CD4-positive, alpha-beta T cell treated with Interleukin-10 for 1 hour (primary cell): ENCODE measurements at places on chromosomes 1 and 21.

- no peak for DNase-seq
Observed at GRCh38 chr1:66336641-66336990, 197.3 kb upstream of the SGIP1 start.

DNA sequence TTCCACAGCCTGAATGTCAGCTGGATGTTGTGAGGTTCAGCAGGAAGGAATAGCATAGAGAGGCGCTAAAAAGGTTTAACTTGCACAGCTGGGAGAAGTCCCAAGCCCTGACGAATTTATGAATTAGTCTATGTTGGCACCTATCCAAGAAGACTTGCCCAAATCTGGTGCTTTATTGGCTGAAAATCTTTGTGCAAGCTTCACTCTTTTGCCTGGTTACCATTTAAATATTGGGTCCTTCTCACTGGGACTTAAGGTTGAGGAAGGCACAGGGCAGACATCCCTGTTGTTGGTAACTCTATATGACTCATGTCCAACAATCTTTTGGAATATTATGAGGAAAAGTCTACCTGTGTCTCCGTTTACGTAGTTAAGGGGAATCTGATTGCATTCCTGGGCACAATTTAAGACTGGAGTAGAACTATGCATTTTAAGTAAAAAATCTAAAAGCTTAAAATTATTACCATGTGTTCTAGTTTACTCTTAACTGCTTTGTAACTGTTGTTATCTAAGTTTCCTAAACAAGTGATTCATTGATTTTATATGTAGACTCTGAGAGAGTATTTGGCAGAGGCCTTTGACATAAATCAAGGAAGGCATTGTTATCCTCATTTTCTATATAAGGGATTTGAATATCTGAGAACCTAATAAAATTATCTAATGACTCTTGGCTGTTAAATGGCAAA lies 181.7 kb upstream of the DPYD start:
- no peak for DNase-seq

DNA sequence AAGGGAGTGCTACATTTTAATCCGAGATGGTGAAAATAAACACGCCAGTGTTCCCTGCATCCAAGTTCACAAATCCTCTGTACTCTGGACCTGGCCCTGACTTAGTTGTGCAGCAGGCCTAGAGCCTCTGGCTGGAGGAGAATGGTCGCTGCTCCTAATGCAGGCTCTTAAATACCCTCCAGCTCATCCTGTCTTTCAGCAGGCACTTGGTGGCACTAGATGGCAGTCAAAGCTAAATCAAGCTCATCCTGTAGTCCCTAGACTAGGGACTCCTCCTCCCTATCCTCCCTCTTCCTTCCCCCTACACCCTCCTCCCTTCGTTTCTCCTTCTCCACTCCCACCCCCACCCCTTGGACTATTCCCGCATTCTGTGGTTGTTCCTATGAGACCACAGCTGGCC lies 41.6 kb upstream of the MTR start:
- DNase-seq, result no peak

GRCh38 chr1:223724376-223724775 lies 12.0 kb downstream of the CAPN2 start:
- no peak for DNase-seq

DNA sequence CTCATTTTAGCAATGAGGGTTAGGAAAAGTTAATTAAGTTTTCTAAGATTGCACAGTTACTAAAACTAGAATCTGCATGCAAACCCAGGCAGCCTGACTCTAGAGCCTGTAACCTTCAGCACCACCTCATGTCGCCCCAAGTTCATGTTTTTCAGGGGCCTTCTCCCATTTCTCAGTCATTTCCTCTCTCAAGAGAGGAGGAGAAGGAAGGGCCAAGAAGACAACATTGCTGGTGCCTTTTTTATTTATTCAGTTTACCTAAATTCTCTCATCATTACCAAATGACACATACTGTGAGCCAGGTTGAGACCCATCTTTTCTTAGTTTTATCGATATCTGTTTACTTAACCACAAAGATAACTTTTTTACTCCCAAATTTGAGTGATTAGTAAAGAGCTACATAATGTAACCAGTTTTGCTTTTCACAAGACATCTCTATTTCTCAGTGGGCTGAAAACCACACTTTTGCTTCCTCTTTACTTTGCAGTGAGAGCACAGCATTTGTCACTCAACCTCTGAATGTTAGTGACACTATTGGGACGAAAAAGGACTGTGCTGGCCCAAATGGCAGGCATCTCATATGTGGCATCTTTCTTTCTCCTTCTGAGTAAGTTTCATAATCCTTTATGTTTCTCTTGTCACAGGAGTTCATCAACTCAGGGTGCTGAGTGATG lies at the start of gene CD101:
TSS of gene CD101 (plus strand) at position 507 of the 674 bp plus-strand sequence. CDS start at position 565, 58 bp downstream.
- no peak for DNase-seq

DNA sequence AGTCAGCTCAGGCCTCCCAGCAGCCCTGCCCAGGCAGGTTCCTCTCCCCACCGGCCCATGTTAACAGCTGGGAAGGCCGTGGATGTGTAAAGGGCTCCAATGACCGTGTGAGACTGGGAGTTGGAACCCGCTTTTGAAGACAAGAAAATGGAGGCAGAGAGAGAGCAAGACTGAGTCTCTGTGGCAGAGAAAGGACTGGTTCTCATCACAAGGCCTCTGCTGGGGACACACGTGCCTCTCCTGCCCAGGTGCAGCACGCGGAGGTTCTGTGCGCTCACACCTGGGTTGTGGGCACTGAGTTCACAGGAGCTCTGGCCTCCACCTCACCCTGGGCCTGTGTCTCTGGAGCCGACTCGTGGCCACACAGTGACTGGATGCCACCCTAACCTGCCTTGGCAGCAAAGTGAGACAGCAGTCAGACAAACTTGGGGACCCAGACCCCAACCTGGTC lies 27.0 kb downstream of the RUNX3 start:
- no peak for DNase-seq

GRCh38 chr1:229579059-229579673 lies 20.7 kb upstream of the ABCB10 start:
- no peak for DNase-seq

- no peak for DNase-seq
Observed at GRCh38 chr1:29642519-29642918, 406.2 kb downstream of the PTPRU start.

DNA sequence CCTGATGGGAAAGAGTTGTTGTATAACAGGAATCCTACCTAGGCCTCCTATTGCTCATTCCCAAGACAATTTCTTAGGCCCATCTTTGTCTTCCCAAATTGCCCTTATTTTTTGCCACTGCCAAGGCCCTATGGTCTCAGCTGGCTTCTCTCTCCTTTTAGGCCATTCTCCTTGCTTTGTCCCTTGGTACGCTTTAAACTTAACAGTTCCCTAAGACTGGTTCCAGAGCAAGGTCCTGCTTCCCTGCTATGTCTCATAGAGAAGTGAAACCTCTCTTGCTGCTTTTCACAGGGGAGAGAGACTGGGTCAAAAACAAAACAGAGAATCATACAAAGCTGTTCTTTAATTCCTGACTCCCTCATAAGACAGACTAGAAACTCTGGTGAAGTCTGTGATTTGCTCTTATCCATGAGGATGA lies 77.1 kb downstream of the XCL2 start:
- no peak for DNase-seq
